ENCODE measurements at places on chromosomes 3 and 15.

- no peak for DNase-seq
Observed at GRCh38 chr15:101175401-101175800, 76.4 kb downstream of the CHSY1 start.

DNA sequence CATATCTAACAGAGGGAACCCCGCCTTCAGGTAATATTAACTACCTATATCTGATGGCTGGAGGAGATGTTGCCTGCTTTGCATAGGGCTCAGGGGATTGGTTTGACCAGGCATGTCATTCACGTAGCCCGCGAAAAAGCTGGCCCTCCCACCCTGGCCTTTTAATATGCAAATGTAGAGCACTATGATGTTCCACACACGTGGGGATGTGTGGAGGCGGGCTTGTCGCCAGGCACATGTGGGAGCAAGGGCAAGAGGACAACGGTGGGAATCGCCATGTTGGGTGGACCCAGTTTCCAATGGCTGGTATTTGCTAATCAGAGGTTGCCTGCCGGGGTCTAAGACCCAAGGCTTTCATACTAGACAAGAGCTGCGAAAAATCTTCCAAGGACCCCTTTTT is 469.8 kb downstream of the ZPLD1 start:
- no peak for DNase-seq

- no peak for DNase-seq
Observed at GRCh38 chr3:13852638-13853009, 27.2 kb downstream of the WNT7A start.

GRCh38 chr3:105802118-105802706 is 66.6 kb downstream of the CBLB start:
- DNase-seq, result no peak

DNA sequence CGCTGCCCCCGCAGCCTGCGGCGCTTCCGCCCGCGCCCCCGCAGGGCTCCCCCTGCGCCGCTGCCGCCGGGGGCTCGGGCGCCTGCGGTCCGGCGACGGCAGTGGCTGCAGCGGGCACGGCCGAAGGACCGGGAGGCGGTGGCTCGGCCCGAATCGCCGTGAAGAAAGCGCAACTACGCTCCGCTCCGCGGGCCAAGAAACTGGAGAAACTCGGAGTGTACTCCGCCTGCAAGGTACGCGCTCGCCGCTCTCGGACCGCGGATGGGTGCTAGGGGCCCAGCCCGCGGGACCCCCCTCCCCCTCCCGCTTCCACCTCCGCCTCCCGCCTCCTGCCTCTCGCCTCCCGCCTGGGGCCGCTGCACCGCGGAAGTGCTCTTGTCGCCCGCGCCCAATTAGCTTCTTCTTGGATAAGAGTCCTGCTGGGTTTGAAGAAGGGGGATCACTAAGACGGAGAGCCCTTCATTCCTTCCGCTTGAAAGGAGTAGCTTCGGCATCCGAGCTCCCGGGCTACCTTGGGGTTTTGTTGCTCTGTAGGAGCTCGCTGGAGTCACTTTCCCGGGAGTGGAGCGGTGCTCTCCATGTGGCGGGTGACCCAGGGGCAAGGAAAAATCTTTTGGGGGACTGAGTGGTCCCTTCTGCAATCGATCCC is 426 bp downstream of the KAT2B start:
- DNase-seq, result peak; percentile 94

DNA sequence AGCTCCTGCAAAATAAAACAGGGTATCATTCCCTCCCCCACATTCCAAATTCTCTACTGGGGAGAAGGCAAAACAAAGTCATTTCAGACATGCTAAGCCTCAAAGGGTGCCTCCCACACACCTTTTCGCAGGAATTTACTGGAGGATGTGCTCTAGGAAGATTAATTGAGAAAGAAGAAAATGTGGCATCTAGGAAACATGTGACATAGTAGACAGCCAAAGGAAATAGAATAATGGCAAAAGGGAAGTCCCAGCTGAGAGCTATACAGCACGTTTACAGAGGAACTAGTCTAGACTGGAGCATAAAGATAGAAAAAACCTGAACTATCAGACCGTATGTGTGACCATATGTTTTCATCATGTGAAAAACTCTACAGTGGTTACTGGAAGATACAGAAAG is 58.8 kb upstream of the MELTF start:
- DNase-seq, result no peak

GRCh38 chr15:75025548-75026260 is 2.3 kb downstream of the PPCDC start:
- DNase-seq, result no peak

- DNase-seq, result peak; percentile 75
Observed at GRCh38 chr15:80856809-80857377, 77.7 kb downstream of the CEMIP start.

GRCh38 chr15:82871358-82871757 is 61.9 kb downstream of the WHAMM start:
- DNase-seq, result no peak

DNA sequence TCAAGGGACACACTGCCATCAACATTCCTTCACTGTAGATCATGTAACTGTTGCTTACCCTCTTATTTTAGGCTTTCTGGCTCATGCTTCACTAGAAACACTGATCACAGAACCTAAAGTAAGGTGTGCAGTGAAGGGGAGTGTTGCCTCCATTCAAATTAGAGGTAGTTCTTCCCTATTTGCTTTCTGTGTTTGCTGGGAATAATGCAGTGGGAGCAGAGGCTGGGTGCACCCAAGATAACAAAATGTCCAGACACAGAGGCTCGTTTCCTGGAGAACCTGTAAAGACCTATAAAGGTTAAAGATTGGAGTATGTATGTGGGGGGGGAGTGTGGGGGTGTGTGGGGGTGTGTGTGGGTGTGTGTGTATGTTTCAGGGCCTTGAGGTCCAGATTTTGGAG is 2.1 kb upstream of the CLDN18 start:
- DNase-seq, result no peak

DNA sequence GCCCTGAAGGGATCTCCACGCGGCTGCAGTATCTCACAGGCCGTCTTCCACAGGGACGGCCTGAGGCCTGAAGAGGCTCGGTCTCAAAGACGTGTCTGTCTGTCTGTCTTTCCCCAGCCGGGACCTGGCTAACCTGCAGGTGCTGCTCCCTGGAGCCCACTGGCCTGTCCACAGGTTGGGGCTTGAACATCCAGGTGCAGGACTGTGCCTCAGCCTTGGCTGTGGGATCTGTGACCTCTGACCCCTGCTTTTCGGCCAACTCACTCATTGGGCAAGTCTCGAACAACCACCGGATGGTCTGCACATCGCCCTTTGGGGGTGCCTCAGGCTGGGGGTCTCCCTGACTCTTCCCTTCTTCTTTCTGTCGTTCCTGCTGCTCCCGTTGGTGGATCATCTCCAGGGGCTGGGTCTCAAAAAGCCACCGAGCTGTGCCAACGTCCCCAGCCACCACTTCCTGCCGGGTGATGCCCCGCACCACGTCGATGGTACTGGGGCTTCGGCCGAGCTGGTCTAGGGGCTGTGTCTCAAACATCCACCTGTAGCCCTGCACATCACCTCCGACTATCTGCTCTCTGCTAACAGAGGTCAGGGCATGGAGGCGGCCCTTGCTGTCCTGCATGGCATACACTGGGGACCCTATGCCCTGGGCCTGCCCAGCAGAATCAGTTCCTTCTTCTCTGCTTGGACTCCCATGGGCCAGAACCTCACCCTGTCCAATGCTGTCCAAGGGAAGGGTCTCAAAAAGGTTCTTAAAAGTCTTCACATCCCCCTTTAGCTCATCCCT is 4.8 kb downstream of the XIRP1 start:
- no peak for DNase-seq

GRCh38 chr3:150765949-150766720 is 3.2 kb upstream of the SIAH2 start:
- peak; percentile 54 for DNase-seq

DNA sequence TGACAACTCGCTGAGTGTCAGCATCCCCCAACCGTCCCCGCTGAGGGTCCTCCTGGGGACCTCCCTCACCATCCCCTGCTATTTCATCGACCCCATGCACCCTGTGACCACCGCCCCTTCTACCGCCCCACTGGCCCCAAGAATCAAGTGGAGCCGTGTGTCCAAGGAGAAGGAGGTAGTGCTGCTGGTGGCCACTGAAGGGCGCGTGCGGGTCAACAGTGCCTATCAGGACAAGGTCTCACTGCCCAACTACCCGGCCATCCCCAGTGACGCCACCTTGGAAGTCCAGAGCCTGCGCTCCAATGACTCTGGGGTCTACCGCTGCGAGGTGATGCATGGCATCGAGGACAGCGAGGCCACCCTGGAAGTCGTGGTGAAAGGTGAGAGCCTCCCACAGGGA is 35.4 kb downstream of the ACAN start:
- no peak for DNase-seq

GRCh38 chr3:171005648-171006047 is 20.9 kb downstream of the SLC2A2 start:
- DNase-seq, result no peak

- DNase-seq, result no peak
Observed at GRCh38 chr3:114770874-114771273, 376.2 kb downstream of the ZBTB20 start.

GRCh38 chr3:126620738-126621137 is 34.2 kb downstream of the TXNRD3 start:
- no peak for DNase-seq

DNA sequence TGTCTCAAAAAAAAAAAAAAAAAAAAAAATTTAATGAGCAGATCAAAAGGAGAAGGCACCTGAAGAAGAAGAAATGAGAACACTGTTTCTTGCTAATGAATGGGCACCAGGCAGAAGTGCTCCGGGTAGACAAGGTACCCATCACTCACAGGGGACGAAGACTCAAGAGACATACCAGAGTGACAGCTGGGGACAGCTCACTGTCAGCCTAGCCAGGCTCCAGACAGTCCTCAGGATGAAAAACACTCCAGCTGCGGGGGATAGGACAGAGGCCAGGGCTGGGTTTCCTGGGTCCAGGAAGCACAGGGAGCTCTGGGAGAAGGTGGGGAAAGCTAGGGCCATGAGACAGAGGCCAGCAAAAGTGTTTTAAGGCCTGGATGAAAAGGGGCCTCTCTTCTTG is 48.5 kb upstream of the PARL start:
- DNase-seq, result no peak

DNA sequence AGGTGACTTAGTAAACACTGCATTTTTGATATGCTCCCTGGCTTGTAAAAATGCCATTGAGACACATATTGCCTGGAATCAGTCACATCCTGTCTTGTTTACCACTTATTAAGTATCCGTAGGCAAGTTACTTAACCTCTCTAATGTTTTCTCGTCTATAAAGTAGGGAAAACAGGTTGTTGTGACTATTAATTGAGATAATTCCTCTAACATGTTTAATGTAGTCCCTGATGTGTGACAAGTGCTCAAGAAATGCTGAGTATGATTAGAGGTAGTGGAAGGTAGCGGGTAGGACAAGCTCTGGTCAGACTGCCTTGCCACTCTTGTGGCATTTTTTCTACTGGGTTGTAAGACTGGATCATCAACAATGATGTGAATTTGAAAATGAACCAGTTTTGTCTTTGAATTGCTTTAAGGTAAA is 54.1 kb downstream of the NFKBIZ start:
- DNase-seq, result no peak

GRCh38 chr15:89822951-89823711 is 8.5 kb upstream of the ANPEP start:
- DNase-seq, result no peak

- DNase-seq, result peak; percentile 82
Observed at GRCh38 chr3:39177708-39178332, 14.6 kb downstream of the XIRP1 start.

DNA sequence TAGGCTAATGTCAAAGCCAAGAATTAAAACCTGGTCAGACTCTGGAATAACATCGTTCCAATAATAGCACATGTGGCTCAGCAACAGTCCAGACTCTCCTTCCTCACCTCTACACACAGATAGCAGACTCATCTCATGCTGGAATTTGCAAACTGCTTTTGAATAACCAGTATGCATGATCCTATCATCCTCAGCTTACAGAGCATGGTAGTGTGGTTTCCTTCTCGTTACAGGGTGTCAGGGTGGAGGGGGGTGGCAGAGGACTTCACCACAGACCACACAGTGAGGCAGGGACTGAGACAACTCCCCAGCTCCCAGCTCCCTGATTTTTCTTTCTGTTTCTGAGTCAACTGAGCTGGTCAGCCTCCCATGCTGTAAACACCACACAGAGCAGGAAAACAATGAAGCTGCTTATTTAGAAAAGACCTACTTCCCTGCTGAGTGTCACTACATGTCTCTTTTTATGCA is 101.6 kb downstream of the RPL22L1 start:
- no peak for DNase-seq

DNA sequence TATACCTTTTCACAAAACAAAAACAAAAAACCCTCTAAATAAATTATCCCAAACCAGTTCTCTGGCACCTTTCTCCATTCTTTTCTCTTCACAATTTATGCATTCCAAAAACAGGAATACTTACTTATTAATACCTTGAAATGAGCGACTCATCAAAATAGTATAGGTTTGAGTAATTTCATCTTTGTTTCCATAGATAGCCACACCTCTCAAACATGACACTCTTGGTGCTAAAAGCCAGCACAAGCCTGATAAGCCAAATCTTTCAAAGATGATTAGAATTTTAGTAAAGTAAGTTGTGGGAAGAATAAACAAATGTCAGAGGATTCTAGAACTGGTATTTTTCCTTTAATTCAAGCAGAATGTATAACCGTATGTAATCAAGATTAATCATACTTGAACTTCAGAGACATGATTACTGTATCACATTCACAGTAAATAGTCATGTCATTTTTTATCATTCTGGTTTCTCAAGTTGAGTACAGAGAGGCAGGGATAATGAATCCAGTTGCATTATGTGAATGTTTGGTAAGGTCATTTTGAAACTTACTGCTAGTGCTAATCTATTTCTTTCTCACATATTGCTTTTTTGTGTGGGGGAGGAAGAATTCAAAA is 12.1 kb upstream of the WDR5B start:
- DNase-seq, result no peak

- peak; percentile 87 for DNase-seq
Observed at GRCh38 chr3:197456261-197457091, 99.3 kb downstream of the BDH1 start.

DNA sequence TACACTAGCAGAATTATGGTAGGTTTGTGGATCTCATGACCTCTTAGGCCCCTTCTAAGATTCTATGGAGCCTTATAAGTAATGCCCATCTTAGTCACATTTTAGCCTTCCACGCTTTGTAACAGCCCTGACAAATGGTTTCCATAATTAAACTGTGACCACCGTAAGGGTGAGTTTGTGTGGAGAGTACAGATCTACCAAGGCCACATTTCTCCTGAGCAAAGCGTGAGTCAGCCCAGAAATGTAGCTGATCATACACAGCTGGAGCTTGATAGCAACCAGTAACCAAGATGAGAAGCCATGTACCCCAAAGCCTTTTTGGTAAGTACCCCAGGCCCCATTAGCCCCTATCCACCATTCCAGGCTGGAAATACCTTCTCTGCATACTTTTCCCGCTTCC is 31.7 kb downstream of the CHAC1 start:
- no peak for DNase-seq

Measured in neural progenitor cell (in vitro differentiated cells).